ENCODE measurements at places on chromosomes 16 and 17.

DNA sequence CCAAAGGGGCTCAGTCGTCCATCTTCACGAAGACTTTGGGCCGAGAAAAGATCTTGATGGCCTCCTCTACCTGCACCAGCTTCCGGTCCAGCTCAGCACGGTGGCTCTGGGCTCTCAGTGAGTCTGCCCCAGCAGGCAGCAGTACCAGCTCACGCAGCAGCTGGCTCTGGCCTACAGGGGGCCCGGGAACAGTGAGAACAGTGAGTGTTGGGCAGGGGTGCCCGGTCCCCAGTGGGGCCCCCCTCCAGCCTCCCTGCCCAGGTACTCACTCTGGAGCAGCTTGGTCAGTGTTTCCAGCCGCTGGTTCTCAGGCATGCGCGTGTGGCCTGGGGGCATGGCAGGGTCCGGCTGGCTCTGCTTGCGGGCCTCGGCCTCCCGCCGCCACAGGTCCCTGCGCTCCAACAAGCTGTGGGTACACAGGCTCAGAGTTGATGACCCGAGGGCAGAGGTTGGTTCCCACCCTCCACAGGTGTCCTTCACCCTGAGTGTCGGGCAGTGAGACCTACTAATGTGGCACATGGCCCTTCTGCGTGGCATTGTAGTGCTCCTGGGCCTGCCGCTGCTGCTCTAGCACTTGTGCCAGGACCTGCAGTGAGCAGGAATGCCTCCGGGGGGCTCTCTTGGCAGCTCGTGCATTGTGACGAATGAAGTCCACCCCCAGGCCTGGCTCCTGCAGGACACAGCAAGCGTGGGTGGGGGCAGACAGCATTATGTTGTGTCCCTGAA lies 2.6 kb downstream of the PARD6A start:
- DNase-seq, result no peak

- DNase-seq, result peak; percentile 71
Observed at GRCh38 chr17:50931144-50931908, 65.2 kb upstream of the TOB1 start.

GRCh38 chr17:48551596-48552465 lies 6.9 kb upstream of the HOXB2 start:
- peak; percentile 85 for DNase-seq

GRCh38 chr17:79301469-79301868 lies 226.8 kb downstream of the ENGASE start:
- no peak for DNase-seq
